ENCODE measurements at places on chromosomes 7 and 10.

DNA sequence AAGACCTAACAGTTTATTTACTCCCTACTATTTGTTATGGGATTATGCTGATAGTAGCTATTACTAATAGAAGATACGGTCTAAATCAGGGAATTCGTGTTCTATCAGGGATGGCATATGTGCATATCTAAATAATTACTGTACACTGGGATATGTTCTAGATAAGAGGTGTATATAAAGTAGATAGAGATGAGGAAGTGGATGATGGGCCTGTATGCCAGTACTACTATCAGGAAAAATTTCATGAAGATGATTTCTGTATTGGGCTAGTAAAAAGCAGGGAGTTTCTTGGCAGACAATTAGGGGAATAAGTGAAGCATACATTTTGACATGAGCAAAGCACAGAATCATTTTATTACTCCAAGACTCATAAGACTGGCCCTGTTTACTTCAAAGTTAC, 26.2 kb downstream of the PTPN12 start:
- DNase-seq: no peak

GRCh38 chr10:58264780-58265179, 2.9 kb downstream of the IPMK start:
- DNase-seq: no peak

DNA sequence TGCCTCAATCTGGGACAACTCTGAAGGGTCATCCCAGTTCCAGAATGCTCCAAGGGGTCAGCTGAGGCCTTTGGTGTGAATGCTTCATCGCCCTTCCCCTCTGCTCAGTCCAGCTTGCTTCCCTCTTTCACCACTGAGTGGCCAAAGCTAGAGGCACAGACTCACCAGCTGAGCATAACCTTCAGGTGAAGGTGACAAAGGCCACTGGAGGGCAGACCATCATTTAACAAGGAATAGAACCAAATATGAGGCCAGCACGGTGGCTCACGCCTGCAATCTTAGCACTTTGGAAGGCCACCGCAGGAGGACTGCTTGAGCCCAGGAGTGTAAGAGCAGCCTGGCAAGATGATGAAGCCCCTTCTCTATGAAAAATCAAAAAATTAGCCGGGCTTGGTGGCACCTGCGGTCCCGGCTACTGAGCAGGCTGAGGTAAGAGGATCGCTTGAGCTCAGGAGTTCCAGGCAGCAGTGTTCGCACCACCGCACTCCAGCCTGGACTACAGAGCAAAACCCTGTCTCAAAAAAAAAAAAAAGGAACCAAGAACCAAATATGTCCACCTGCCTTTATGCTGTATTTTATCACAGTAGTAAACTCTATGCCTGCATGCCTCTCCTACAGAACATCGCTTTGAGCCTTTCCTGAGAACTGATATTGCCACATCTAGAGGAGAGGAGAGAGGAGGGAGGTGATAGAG, 13.4 kb downstream of the PRKAG2 start:
- peak; percentile 26 for DNase-seq

DNA sequence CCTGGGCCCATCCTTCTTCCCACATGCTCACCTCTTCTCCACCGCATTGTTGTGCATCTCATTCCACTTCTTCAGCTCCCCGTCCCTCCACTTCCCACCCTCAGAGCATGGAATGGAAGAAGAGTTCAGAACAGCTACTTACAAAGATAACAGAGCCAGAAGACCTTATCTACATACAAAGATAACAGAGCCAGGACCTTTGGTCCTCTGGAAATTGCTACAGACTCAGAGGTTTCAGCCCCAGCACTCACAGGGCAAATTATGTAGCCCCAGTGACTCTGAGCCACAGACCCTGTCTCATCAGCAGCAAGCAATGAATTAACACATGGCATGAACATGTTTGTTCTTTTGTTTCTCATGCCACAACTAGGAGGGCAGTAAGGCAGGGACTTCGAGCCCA, 28.7 kb upstream of the SLC29A3 start:
- no peak for DNase-seq

- no peak for DNase-seq
Measured at GRCh38 chr10:91319336-91319735, 90.8 kb upstream of the HECTD2 start.

DNA sequence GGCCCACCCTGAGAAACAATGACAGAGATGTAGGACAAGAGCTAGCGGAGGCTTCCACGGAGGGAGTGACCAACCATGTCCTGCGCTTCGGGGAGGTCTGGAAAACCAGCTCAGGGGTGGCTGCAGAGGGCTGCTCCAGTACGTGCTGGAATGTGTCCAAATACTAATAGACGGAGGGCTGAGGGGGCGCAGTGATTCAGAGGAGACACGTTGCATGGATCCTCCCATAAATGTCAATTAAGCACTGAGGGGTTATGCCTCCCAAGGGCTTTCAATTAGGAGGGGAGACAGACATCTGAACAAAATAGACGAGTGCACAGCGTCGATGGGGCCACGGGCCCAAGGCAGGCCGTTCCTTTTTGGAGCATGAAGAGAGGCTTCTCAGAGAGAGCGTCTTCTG, 51.0 kb upstream of the NPS start:
- no peak for DNase-seq

Measured in posterior cingulate gyrus (tissue), 11 donors.